ENCODE measurements at places on chromosomes 5 and 9.

GRCh38 chr5:22314548-22314947 lies 538.6 kb downstream of the CDH12 start:
- no peak for DNase-seq

GRCh38 chr9:94870793-94871558 lies 144.5 kb downstream of the AOPEP start:
- no peak for DNase-seq

- no peak for DNase-seq
Measured at GRCh38 chr5:169094586-169095409, 206.1 kb downstream of the SLIT3 start.

DNA sequence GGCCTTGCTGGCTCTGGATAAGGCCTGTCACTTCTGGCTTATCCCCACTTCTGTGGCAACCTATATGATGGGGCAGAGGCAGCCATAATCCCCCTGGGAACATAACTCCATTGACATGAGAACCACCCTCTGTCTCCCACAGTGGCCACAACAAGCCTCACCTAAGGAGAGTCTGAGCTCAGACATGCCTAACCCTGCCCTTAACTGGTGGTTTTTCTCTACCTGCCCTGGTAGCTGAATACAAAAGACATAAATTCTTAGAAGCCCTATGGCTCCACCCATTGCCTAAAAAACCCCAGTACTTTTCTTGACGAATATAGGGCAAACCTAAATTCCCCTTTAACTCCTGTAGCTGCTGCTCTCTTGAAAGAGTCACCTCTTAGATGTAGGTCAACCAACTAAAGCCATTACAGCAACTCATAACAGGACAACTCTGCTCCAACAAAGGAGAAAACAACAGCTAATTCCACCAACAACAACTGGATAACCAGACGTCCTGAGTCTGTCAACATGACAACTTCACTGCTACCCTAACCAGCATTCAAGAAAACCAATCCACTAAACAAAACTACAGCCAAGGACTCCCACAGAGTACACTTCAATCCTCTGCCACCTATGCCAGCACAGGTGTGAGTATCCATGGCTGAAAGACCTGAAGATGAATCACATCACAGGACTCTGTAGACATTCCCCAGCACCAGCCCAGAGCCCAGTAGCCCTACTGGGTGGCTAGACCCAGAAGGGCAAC lies 427.7 kb downstream of the PRELID2 start:
- no peak for DNase-seq

- DNase-seq = no peak
Measured at GRCh38 chr9:33714989-33715388, 80.4 kb upstream of the PRSS3 start.

- DNase-seq = no peak
Measured at GRCh38 chr9:97528529-97529230, 27.2 kb downstream of the TMOD1 start.

- DNase-seq = peak; percentile 78
Measured at GRCh38 chr9:129889122-129889940, 54.1 kb downstream of the USP20 start.

- no peak for DNase-seq
Measured at GRCh38 chr5:126965061-126965475, 65.3 kb downstream of the MARCHF3 start.

- no peak for DNase-seq
Measured at GRCh38 chr5:177495243-177496060, 2.0 kb downstream of the PDLIM7 start.

GRCh38 chr5:11785771-11786352 lies 118.4 kb downstream of the CTNND2 start:
- no peak for DNase-seq

- no peak for DNase-seq
Measured at GRCh38 chr9:72082536-72082935, 22.1 kb upstream of the C9orf57 start.

- DNase-seq = no peak
Measured at GRCh38 chr5:150298701-150299451, 3.8 kb downstream of the ARSI start.

GRCh38 chr5:151740958-151741373 lies 17.5 kb downstream of the ATOX1 start:
- no peak for DNase-seq

DNA sequence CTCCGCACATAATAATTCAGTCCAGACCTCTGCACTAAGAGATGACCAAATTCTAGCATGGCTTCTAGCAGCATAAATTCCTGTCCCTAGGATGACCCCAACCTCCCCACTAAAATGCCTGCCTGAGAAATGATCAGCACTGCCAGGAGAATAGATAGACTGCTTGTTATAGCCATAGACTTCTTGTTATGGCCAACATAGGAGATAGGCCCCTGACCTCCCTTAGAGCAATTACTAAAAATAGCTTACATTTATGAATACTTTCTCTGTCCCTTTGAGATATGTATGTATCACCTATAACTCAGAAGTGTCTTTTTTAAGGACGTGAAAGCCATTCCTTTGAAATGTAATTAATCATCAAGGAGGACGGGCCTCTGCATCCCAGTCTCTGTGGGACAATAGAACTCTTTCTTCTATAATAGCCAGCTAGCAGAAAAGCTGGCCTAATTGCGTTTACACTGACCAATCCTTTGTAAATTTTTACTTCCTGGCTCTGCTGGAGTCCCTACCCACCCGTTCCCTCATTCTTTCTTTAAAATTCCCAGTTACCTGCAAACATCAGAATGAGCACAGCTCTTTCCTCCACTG lies 1002.7 kb downstream of the CDH18 start:
- no peak for DNase-seq

DNA sequence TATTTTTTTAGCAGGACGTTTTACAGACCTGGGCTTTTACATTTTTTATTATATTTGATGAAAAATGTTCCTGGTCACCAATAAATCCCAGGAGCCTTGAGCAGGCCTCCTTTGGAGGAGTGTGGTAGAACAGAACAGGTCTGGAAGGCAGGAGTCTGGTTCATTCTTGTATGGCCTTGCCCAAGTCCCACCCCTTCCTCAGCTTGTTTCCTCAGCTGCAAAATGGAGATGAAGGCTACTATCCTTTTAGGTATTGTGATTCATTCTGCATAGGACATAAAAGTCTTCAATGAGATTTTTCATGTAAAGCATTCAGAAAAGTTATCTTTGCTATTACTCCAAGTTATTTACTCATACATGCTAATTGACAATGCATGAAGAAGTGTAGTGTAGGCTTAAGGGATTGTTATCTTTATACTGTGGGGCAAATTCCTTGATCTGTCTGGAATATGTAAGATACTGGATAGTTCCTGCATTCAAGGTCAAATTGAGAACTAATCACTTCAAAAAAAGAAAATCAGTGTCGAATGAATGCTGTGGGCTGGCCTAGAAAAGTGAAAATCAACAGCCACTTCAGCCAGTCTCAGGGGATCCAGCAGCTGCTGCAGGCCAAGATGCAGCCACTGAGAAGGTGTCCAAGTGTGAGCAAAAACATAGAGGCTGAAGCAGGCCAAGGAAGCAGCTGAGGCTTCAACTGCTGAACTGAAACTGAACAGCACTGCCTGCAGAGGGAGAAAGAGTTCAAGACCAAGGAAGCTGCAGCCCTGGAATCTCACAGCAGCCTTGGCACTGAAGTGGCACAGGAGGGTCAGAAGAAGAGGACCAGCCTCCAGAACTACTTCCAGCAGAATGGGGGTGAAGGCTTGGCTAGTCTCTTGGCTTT lies 15.5 kb upstream of the SLC36A3 start:
- DNase-seq = no peak

- DNase-seq = no peak
Measured at GRCh38 chr9:8223861-8224260, 424.3 kb upstream of the DMAC1 start.

DNA sequence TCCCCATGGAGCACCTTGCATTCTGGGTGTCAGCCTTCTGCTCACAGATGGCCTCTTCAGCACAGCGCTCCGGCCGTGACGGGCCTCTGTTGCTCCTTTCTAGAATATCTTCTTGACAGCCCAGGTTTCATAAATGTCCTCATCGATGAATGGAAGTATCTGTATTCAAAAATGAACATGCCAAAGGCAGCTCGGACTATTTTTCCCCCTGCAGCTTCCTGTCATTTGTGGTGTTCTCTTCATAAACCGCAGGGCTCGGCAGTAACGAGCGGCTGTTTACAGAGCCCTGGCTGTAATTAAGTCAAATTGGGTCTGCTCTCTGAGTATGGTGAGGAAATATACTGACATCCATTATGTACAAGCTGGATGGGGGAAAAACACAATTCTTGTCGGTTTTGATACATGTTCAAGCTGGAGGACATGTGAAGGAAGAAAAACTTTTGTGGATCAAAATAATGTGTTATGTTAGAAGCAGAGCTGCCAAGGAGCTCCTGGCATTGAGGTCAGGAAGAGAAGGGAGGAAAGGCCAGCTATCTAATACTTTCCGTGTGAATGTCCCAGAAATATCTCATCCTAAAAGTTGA lies 154.1 kb upstream of the CD180 start:
- DNase-seq = no peak

- no peak for DNase-seq
Measured at GRCh38 chr5:103793595-103794182, 231.1 kb upstream of the NUDT12 start.

DNA sequence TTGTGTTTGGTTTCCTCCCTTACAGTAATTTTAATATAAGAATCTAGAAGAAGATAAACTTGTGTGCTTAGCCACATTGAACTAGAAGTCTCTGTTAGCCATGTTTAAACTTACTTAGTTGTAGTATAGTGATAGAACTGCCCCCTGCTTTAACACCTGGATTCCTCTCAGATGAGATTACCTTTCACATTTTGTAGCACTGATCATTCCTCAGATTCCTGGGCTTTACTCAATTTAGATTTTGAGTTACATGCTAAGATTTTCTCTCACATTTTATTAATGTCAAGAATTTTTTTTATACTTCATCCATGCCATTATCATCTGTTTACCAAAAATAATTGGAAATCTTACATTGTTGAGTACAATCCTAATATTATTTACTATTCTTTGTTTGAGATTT lies 70.5 kb downstream of the GPBP1 start:
- DNase-seq = no peak

- no peak for DNase-seq
Measured at GRCh38 chr5:126920291-126920690, 110.1 kb downstream of the MARCHF3 start.

DNA sequence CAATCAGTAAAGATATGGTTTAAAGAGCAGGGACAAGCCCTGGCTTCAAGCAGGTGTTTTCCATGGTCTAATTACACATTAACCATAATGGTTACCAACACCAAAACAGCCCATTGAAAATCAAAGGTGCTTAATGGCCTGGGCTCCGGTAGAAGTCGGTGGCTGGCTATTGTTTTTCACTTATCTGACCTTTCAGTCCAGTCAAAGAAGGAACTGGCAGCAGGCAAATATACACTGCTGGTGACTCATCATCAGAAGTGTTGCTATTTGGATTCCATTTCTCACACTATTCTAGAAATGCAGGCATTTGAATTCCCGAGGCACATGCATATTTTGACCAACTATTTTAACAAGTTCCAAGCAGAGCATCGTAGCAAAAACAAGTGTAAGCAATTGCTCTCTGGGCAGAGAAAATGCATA lies 26.3 kb upstream of the GABRP start:
- DNase-seq = no peak

DNA sequence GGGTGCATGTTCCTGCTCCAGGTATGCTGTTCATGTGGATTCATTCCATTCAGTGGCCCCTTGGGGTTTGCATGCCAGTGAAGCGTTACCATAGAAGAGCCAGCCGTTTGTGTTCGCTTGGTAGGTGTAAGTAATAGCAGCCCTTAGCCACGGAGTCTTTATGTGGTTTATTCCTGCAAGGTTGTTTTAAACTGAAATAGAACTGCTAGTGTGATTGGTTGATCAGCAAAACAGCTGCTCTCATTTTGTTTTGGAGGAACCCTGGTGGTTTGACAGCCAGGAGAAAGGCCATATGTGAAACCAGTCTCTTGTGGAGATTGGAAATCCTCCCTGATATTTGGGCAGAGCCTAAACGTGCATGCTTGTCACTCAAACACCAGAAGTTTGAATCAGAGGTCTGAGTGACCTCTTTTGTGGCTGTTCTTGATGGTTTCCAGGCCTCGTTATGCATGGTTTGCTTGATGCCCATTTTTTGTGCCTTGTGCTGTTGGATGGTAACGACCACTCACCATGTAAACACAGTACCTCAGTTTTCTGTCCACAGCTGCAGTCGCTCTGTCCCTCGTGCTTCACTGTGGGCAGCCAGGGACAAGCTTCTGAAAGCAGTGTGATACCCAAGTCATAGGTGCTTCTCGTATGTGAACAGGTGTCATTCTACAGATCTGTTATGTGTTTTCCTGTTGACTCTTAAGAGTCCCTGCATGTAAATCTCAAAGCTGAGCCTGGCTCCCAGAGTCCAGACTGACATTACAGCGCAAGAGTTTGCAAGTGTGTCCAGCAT lies 58.3 kb upstream of the NXNL2 start:
- DNase-seq = no peak

DNA sequence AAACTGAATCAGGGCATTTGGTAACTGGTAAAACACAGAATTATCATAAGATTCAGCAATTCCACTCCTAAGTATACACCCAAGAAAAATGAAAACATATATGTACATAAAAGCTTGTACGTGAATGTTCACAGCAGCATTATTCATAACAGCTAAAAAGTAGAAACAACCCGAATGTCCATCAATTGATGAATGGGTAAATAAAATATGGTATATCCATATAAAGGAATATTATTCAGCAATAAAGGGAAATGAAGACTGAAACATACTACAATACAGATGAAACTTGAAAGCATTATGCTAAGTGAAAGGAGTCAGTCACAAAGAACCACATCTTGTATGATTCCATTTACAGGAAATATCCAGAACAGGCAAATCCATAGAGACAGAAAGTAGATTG lies 65.5 kb downstream of the MPDZ start:
- DNase-seq = no peak

DNA sequence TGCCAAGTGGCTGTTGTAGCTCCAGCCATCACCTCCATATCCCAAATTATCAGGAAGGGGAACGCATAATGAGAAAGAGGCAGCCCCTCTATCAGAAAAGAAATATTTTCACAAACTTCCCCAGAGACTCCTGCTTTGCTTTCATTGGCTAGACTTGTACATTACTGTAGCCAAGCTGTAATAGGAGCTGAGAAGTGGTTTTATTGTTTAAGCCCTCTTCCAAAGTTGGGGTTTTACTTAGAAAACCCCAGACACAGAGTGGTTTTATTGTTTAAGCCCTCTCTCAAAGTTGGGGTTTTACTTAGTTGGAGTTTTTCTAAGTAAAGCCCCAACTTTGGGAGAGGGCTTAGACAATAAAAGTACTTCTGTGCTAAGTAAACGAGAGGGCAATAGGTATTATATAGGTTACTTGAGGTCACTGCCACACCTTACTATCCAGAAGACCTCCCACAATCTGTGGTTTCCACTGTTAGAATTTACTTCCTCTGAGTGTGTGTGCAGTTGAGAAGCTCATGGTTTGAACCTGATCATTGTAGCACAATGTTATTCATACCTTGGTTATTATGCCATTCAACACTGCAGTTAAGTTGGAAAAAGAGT lies 215.7 kb upstream of the OTULINL start:
- no peak for DNase-seq

DNA sequence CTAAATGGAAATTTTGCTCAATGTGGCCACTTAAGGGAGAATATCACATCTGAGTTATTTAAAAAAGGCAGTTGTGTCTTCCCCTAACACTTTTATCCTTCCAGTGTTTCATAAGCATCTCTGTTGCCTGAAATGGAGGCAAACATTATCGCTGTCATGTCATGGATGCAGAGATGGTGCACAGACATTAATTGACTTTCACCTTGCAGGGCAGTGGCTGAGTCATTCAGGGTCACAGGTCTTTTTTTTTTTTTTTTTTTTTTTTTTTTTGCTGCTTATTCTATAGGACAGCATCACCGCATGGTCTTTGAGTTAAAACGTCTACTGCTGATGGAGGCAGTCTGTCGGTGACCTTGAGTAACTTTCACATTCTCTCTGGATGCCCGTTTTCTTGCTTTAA lies 36.3 kb upstream of the KLF9 start:
- no peak for DNase-seq
